ENCODE measurements at places on chromosomes 6 and 20.

DNA sequence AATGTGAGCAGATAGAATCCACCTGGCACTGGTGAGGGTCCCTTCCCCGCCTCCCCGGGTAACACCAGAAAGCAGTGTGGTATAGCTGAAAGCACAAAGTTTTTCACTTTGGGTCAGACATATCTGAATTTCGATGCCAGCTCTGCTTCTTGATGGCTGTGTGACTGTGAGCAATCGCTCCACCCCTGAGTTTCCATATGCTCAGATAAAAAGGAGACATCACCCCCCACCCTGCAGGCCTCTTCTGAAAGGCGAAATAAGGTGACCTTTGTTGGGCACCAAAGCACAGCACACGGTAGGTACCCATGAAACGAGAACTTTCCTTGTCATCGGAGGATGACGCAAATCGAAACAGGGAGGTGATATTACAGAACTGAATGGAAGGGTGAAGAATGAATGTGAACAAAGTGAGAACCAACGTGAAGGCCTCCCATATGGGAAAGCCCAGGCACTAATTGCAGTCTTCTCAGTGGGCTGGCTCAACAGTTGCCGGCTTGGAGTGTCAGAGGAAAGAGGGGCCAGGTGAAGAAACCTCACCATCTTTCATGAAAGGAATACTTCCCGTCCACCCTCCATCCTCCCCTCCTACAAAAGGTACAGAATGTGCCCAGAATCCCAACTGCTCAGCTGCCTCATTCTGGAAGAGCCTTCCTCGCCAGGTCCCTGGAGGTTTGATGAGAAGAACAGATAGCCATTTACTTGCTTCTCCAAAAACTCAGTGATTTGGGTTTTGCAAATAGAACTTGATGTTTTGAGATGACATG lies 61.8 kb downstream of the NFATC2 start:
- H3K4me3 ChIP-seq = no peak overlapping the region
- H3K27me3 ChIP-seq = peaks cover 56% of the 10 kb centered on the region
- no peaks in the 10 kb centered on the region for H3K36me3 ChIP-seq
- no peak overlapping the region for H3K27ac ChIP-seq

GRCh38 chr20:40966103-40966502 lies 62.5 kb upstream of the TOP1 start:
- H3K4me1 ChIP-seq = peaks cover 21% of the 10 kb centered on the region
- H3K27me3 ChIP-seq = no peaks in the 10 kb centered on the region
- peak overlapping the region; percentile 58 for H3K27ac ChIP-seq
- DNase-seq = no peak
- no peak overlapping the region for H3K4me3 ChIP-seq

DNA sequence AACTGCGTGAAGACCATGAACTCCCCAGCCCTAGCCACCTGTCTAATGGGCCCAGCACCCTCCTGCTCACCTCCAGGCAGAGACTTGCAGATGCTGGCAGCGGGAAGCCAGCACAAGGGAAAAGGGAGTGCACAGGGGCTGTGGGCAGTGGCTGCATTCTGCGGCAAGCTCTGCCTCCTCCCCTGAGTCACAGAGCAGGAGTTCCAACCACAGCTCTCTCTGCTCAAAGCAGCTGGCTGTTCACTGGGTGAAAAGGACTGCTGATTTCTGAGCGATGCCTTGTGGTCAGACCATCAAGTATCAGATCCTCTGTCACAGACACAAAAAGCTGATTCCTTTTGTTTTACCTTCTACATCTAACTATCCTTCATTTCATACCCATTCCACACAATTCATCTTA lies 10.5 kb downstream of the NKX2-2 start:
- peaks cover 10% of the 10 kb centered on the region for H3K27me3 ChIP-seq
- H3K4me1 ChIP-seq = no peaks in the 10 kb centered on the region

DNA sequence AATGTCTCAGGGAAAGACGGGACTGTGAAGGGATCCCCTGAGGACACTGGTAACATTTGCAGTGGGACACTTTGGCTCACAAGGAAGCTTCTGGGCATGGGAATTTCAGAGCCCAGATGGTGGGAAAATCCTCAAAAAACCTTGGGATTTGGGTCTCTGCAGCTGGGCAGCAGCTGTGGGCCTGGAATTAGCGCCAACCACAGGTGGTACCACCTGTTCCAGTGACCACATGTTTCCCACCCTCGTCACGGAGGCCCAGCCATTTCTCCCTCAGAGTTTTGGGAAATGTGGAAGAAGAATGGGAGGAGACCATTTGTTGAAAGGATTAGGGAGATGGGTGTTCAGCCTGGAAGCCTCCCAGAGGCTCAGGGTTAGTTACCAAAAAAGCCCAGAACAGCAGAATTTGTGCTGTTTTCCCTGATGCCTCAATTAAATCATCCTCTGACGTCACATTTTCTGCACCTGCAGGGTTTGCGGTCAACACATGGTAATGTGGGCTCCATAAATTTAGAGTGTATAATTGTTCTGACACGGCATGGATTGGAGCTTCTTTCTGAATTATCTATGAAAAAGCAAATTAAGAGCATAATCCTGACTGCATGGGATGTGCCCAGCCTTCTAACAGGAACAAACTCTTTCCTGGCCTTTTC lies 34.4 kb downstream of the EDN3 start:
- no peak overlapping the region for H3K27ac ChIP-seq
- peaks cover 58% of the 10 kb centered on the region for H3K27me3 ChIP-seq
- no peaks in the 10 kb centered on the region for H3K4me1 ChIP-seq

- H3K27ac ChIP-seq = no peak overlapping the region
- no peaks in the 10 kb centered on the region for H3K27me3 ChIP-seq
- no peak overlapping the region for H3K4me3 ChIP-seq
- no peak for DNase-seq
Observed at GRCh38 chr6:105952772-105953690, 133.1 kb upstream of the PRDM1 start.

- H3K4me3 ChIP-seq = no peak overlapping the region
- H3K4me1 ChIP-seq = peaks cover 17% of the 10 kb centered on the region
- peaks cover 67% of the 10 kb centered on the region for H3K36me3 ChIP-seq
- no peak overlapping the region for H3K27ac ChIP-seq
- no peaks in the 10 kb centered on the region for H3K27me3 ChIP-seq
Observed at GRCh38 chr6:43621078-43621835, 7.8 kb downstream of the GTPBP2 start.

- peaks cover 5% of the 10 kb centered on the region for H3K4me1 ChIP-seq
- peak; percentile 90 for DNase-seq
- H3K4me3 ChIP-seq = peak overlapping the region; percentile 92
- H3K27ac ChIP-seq = peak overlapping the region; percentile 89
Observed at GRCh38 chr6:27688014-27688586, 215.2 kb upstream of the ZNF184 start.

DNA sequence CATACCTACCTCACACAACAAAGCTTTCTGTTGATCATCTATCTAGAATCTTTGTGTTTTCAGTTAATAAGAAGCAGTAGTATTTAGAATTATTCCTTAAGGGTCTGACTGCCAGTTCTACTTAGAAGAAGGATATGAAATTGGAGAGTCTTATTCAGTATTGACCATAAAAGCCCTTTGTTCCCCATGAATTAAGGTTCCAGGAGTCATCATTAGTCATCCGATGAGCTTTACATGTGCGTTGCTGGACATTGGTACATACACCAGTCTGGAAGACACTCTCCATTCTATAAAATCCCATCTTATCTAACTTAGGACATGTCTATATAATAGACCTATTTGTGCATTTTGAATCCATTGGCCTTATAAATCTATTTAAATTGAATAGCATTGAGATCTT lies 34.4 kb upstream of the RNF217 start:
- no peak overlapping the region for H3K27ac ChIP-seq
- H3K27me3 ChIP-seq = no peaks in the 10 kb centered on the region
- no peaks in the 10 kb centered on the region for H3K36me3 ChIP-seq
- DNase-seq = peak; percentile 18

DNA sequence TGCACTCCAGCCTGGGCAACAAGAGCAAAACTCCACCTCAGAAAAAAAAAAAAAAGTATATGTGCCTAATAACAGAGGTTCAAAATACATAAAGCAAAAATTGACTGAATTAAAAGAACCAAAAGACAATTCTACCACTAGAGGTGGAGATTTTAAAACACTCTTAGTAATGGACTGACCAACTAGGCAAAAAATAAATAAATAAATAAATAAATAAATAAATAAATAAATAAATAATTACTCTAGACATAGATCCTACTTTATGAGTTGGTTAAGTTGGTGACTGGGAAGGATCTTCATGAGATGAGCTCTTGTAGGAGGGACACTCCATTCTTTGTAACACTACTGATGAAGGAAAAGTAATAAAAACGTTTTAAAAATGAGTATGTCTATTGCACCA lies 113.9 kb downstream of the SGK1 start:
- no peak overlapping the region for H3K4me3 ChIP-seq
- no peaks in the 10 kb centered on the region for H3K27me3 ChIP-seq
- no peak for DNase-seq

- no peaks in the 10 kb centered on the region for H3K27me3 ChIP-seq
- DNase-seq = no peak
- H3K4me3 ChIP-seq = no peak overlapping the region
- no peaks in the 10 kb centered on the region for H3K36me3 ChIP-seq
Observed at GRCh38 chr6:71179249-71179885, 109.2 kb upstream of the OGFRL1 start.

GRCh38 chr6:40555092-40555491 lies 32.1 kb downstream of the LRFN2 start:
- no peaks in the 10 kb centered on the region for H3K36me3 ChIP-seq
- H3K27me3 ChIP-seq = no peaks in the 10 kb centered on the region
- H3K27ac ChIP-seq = no peak overlapping the region
- no peaks in the 10 kb centered on the region for H3K4me1 ChIP-seq
- H3K4me3 ChIP-seq = no peak overlapping the region
- no peak for DNase-seq

GRCh38 chr6:102766963-102767362 lies 1373.5 kb downstream of the GRIK2 start:
- H3K36me3 ChIP-seq = no peaks in the 10 kb centered on the region
- H3K4me1 ChIP-seq = peaks cover 14% of the 10 kb centered on the region
- no peak overlapping the region for H3K27ac ChIP-seq
- no peaks in the 10 kb centered on the region for H3K27me3 ChIP-seq

- DNase-seq = no peak
- no peaks in the 10 kb centered on the region for H3K27me3 ChIP-seq
- no peak overlapping the region for H3K4me3 ChIP-seq
Observed at GRCh38 chr20:61871913-61872312, 193.8 kb downstream of the TAF4 start.

GRCh38 chr6:72646604-72647485 lies 25.0 kb downstream of the KCNQ5 start:
- H3K27ac ChIP-seq = no peak overlapping the region
- no peaks in the 10 kb centered on the region for H3K36me3 ChIP-seq
- H3K4me1 ChIP-seq = peaks cover 38% of the 10 kb centered on the region
- DNase-seq = peak; percentile 13
- H3K27me3 ChIP-seq = no peaks in the 10 kb centered on the region
- H3K4me3 ChIP-seq = no peak overlapping the region

GRCh38 chr20:62929051-62929538 lies 2.8 kb upstream of the DIDO1 start:
- peak; percentile 37 for DNase-seq
- H3K4me1 ChIP-seq = peaks cover 25% of the 10 kb centered on the region
- H3K27me3 ChIP-seq = no peaks in the 10 kb centered on the region
- peak overlapping the region; percentile 76 for H3K4me3 ChIP-seq

DNA sequence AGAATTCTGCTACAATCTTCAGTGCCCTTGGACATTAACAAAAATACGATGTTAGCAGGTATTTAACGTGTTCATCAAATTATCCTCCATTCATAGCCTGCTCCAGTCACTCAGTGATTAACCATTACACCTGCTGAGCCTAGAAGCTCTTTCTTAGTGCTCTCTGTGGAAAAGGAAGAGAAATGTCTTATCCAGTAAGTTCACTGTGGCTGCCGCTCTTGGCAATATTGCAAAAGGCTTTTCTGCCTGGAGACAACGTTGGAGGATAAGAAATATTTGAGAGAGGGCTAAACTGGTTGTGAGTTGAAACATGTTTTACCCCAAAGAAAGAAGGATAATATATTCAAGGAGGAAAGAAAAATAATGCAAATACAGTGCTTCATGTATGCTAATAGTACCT lies 217.4 kb upstream of the HSF2 start:
- no peak overlapping the region for H3K27ac ChIP-seq
- H3K4me3 ChIP-seq = no peak overlapping the region
- peaks cover 68% of the 10 kb centered on the region for H3K27me3 ChIP-seq

- H3K4me1 ChIP-seq = peaks cover 42% of the 10 kb centered on the region
- no peak for DNase-seq
- H3K4me3 ChIP-seq = no peak overlapping the region
- H3K27me3 ChIP-seq = no peaks in the 10 kb centered on the region
- no peak overlapping the region for H3K27ac ChIP-seq
Observed at GRCh38 chr6:53648184-53648943, 17.2 kb downstream of the KLHL31 start.

- peaks cover 30% of the 10 kb centered on the region for H3K27me3 ChIP-seq
- H3K4me1 ChIP-seq = peaks cover 13% of the 10 kb centered on the region
- no peaks in the 10 kb centered on the region for H3K36me3 ChIP-seq
- DNase-seq = no peak
- no peak overlapping the region for H3K27ac ChIP-seq
Observed at GRCh38 chr6:150018846-150019580, 6.3 kb downstream of the RAET1L start.

Data from MCF 10A (cell line).